ENCODE measurements at places on chromosomes 1 and 21. TPM values are rescaled to one million over a fixed set of nuclear protein-coding genes. Genes with fewer than 3 reads are reported as not detected.

The OR2T29 gene
- total RNA-seq = not detected

DNA sequence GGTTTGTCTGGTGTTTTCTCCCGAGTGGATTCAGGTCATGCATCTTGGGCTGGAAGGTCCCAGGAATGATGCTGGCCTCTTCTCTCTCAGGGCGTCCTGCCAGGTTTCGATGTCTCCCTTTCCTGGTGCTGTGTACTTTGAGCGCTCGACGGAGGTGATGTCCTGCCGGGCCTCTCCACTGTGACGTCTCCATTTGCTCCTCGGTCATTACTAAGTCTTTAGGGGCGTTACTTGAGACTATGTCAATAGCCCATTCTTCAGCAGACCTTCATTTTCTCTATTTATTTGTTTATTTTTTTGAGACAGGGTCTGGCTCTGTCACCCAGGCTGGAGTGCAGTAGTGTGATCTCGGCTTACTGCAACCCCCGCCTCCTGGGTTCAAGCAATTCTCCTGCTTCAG lies 37.2 kb upstream of the TNFRSF1B start:
- DNase-seq = no peak

DNA sequence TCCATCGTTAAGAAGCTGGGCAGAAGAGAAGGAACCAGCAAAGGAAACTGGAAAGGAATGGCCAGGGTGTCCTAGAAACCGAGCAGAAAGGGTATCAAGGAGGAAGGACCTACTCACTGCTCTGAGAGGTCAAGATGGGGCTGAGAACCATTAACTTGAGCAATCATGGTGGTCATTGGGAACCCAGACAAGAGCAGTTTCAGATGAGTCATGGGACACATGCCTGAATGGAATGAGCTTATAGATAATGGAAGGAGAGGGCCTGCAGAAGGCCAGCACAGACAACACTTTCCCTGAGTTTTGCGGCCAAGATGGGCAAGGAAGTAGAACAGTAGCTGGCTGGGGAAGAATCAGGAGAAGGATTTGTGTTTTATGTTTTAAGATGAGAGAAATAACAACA lies 383.2 kb downstream of the KIF26B start:
- DNase-seq = no peak

DNA sequence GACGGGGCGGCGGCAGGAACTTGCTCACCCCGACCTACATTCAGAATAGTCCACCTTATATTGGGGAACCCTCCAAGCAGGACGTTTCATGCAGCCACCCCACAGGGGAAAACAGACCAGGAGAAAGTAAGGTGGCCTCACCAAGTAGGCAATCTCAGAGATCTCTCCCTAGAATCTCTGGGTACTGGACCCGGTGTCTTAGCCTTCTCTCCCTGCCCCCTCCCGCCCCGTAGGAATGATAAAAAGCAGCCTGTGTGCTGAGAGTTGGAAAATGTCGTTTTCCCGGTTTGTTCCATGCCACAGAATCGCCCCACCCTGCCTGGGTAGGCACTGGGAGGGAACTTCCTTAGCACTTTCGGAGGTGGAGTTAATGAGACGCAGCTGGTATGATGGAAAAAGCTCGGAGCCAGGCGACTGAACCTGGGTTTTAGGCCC lies 789 bp upstream of the PTPN14 start:
- DNase-seq = no peak

The DCST1 gene
- total RNA-seq = 0.34 TPM

The RHEX gene
- not detected for total RNA-seq

- DNase-seq = no peak
Observed at GRCh38 chr1:145719230-145720079, at the start of gene CD160. TSS of gene CD160 (plus strand) at chr1:145719499. CDS start at chr1:145728328, 8,829 bp downstream.

The SH2D1B gene
- not detected for total RNA-seq

The NOTCH2 gene
- 79.6 TPM for total RNA-seq

GRCh38 chr1:61000327-61000726 lies 82.0 kb upstream of the NFIA start:
- DNase-seq = no peak

All from activated naive CD4-positive, alpha-beta T cell treated with anti-CD3 and anti-CD28 coated beads, Interleukin-2, amount 50 U/mL, for 72 hours (primary cell).